ENCODE measurements at places on chromosomes 11 and 22.
A peak's percentile ranks its signal among the peaks of the same experiment; 100 is the strongest.

DNA sequence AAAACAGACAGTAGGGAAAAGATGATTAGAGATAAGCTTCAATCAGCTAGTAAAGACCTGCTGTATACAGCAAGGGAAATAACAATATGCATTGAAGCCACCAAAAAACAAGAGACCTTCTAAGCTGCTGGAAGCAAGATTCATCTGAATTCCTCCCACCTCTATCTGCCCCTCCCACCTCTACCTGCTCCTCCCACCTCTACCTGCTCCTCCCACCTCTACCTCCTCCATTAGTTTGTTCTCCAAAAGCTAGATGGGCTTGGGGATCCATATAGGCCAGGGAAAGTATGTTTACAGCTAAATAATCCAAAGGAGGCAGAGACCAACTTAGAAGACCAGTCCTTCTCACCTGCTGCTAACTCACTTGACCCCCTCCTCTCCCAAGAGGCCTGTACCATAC lies 33.2 kb downstream of the PAK1 start:
- DNase-seq: no peak

GRCh38 chr11:45662665-45663485 lies 2.5 kb downstream of the CHST1 start:
- no peak for DNase-seq

- no peak for DNase-seq
These were observed 15.8 kb upstream of the SLC36A4 start for GRCh38 chr11:93213622-93214021.

DNA sequence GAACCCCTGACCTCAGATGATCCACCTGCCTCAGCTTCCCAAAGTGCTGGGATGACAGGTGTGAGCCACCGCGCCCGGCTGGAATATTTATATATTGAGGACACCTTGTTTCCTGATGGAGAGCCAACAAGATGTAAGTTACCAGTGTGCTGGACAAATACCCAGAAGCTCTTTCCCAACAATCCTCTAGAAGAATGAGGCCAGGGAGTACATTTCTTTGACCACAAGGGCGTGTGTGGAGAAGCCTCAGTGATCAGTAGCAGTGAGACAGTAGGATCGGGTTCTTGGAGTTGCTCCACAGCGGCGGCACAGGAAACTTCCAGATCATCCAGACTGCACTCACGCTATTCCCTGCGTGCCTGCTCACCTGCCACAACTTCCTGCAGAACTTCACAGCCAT lies 10.3 kb upstream of the POLA2 start:
- DNase-seq: no peak

GRCh38 chr22:49776891-49777290 lies 50.8 kb downstream of the BRD1 start:
- DNase-seq: no peak

- DNase-seq: no peak
These were observed 12.4 kb downstream of the PLEKHA7 start for GRCh38 chr11:17001806-17002205.

GRCh38 chr11:74339619-74340018 lies 28.2 kb upstream of the P4HA3 start:
- no peak for DNase-seq

DNA sequence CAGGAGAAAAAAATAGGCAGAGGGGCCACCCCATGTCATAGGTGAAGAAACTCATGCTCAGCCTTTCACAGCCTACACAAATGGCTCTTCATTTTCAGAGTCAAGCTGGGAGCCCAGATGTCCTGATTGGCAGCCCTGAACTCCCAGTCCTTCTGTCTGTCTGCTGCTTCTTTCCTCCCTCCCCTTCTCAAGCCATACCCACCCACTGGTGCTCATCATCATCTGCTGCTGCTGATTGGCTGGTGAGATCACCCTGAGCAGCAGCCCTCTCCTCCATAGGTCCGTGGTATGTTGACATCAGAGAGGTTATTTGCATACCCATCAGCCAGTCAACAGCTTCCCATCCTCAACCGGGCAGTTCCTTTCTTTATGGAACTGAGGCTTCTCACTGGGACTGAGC lies 46.1 kb upstream of the PRDM11 start:
- no peak for DNase-seq

- no peak for DNase-seq
These were observed 47.9 kb upstream of the DDI1 start for GRCh38 chr11:103988595-103988969.

- no peak for DNase-seq
These were observed 32.2 kb downstream of the MMP20 start for GRCh38 chr11:102592634-102593581.

DNA sequence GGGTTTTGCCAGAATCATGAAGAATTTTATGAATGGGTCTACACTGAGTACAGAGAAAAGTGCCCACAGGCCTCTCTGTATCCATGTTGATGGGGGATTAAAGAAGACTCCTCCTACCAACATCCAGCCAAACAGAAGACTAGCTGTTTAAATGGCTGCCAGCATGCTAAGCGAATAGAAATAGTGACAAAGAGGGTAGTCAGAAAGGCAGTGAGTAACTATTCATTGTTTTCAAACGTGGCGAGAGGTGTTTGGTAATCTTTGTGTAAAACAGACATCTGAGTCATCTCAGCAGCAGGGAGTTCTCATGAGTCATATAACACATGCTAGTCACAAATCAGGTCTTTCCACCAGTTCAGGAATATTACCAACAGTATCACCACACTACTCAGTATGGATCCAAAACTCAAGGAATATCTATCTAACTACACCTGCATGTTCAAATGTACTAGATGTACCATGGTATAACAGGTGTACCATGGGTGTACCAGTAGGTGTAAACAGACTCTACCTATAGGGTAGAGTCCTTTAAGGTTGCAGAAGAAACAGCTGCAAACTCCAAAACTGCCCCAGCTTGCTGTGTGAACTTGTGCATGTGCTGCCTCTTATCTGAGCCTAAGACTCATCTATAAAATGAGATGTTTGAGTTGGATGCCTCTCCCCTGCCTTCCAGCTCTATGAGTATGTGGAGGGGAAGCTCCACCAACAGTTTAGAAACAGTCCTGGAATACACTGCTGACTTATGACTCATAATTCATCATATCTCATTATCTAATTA lies 82.0 kb downstream of the SLC1A2 start:
- DNase-seq: peak; percentile 34

DNA sequence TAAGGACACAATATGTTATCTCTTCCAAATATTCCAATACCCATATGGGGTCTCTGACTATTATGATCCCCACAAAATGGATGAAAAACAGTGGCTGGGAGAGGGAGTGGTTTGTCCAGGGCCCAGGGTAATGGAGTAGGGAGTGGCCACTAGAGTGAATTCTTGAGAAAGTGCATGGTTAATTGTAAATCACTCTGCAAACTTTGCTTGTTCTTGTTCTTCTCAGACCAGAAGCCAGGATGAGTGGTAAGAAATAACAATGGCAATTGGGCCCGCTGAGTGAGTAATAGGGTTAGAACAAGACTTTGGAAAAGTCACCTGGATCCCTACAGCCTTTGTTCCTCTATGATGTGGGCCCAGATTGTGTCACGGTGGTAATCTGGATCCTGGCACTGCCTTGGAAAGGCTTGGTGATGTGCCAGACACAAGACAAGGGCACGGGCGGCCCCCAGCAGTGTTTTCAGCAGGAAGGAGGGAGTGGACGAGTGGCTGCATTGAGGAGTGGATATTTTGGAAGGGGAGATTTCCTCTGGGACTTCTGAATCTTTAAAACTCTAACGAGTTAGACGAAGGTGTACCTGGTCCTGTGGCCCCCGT lies 18.2 kb upstream of the KIRREL3 start:
- DNase-seq: no peak

GRCh38 chr22:18035751-18036150 lies 11.4 kb upstream of the MICAL3 start:
- DNase-seq: no peak

- no peak for DNase-seq
These were observed 377.6 kb downstream of the LRRC4C start for GRCh38 chr11:41081756-41082285.

DNA sequence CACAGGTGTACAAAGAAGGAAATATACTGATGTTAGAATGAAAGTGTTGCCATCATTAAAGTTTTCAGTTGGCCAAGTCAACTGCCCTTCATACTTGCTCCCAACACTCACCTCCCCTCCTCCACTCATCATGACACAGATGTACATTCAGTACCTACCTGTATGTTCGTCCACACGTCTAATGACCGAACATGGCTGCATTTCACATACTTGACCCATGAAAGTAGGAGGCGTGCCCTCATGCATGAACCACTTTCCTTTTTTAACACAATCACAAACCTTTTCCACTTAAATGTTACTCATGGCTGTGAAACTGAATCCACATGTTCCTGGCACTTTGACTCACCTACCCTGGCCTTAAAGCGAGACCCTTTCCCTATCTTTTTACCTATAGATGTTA lies 3.2 kb upstream of the BUD13 start:
- DNase-seq: no peak

- DNase-seq: no peak
These were observed 9.4 kb upstream of the EI24 start for GRCh38 chr11:125559888-125560287.

GRCh38 chr22:40107851-40108378 lies 69.8 kb upstream of the TNRC6B start:
- DNase-seq: no peak

DNA sequence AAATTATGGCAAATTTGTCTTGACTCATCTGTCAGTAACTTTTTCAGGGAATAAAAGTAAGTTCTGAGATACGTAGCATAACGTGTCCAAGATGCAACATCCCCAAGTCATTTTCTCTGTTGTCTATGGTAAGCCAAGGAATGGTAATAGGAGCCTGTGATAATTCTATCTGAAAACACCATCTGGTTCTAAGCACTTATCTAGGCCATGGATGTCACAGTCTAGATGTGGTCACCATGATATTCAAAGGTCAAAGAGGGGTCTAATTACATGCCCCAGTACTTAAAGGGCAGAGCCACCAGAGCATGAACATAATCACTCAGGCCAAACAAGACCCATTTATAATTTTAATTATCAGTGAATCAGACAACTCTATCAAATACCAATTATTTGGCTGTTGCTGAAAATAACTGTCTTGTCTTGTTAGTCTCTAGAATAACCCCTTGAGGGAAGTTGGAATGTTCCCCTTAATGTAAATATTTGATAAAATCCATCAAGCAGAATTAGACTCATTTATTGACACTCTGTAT lies 225.1 kb upstream of the MPPED2 start:
- no peak for DNase-seq

DNA sequence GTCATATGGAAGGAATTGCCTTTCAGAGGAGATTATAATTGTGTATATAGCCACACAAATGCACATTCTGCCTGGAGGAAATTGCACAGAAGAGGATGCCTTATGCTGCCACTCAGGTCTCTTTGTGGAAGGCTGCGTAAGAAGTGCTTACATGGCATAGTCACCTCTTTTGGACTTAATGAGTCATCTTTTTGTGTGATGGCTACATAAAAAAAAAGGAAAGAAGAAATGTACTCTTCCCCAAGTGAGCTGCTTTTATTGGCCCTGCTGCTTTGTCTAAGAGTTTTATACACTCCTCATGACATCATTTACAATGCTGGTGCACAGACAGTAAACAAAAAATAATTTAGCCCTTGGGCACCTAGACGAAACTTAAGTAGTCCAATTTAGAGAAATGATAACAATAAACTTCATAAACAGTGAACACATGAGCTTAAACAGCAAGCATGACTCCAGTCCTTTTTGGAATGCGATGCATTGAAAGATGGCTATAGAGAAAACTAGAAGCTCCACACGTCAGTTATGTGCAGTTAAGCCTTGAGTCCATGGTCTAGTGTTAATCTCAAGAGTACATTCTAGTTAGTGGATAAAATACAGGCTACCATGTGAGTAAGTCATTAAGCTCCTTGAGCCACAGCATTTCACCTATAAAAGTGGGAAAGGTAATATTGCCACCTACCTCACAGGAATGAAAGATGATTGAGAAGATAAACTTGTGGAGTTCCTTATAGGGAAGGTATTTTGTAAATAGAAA lies 12.0 kb downstream of the CSTPP1 start:
- DNase-seq: no peak

DNA sequence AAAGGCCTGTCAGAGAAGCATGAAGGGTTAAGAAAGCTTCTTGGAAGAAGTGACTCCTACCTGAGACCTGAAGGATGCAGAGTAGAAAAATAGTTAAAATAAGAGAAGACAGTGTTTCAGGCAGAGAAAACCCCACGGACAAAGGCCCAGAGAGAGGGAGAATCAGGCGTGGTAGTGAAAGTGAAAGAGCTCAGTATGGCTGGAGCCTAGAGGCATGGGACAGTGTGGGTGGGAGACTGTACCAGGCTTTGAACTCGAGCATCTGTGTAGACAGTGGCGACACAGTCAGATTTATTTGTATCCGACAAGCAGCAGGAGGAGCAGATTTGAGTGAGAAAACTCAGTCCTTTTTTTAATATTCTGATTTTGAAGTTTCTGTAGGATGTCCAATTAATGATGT lies 360.0 kb downstream of the OPCML start:
- DNase-seq: no peak

- DNase-seq: no peak
These were observed 80.1 kb downstream of the INSC start for GRCh38 chr11:15194671-15195415.

GRCh38 chr11:64643256-64643881 lies 52.3 kb downstream of the SLC22A12 start:
- no peak for DNase-seq

- no peak for DNase-seq
These were observed 20.7 kb downstream of the CHID1 start for GRCh38 chr11:889687-890475.

- no peak for DNase-seq
These were observed 757 bp upstream of the HINFP start for GRCh38 chr11:119120639-119121007.

GRCh38 chr11:122451911-122452310 lies 203.6 kb upstream of the UBASH3B start:
- no peak for DNase-seq

GRCh38 chr11:44530413-44531115 lies 34.9 kb upstream of the CD82 start:
- DNase-seq: peak; percentile 51

DNA sequence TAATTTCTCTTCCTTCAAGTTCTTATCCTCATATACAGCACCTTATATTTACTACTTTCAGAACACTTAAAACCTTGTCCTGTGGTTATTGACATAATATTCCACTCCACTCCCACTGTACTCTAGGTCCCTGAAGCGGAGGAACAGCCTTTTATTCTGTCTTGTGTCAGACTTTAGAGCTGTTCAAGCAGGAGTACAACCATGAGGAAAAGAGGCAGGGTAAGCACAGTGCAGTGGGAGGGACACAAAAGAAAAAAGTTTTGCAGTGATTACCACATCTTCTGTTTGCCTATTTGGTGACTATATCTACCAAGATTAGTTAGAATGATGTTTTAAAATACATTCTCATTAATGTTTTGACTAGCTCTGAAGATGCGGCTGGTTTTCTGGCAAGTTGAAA lies 122.0 kb upstream of the CEP126 start:
- no peak for DNase-seq

GRCh38 chr11:14012846-14013245 lies 50.3 kb downstream of the SPON1 start:
- no peak for DNase-seq

GRCh38 chr22:37497062-37497599 lies 10.9 kb upstream of the MFNG start:
- no peak for DNase-seq

Data from CD4-positive, alpha-beta T cell treated with Interleukin-15 for 4 hours (primary cell).